Epithelial cell of esophagus (primary cell): ENCODE measurements at places on chromosomes 7 and 10.
A peak's percentile ranks its signal among the peaks of the same experiment; 100 is the strongest.

GRCh38 chr10:107451047-107451446 lies 286.5 kb upstream of the SORCS1 start:
- DNase-seq = no peak

GRCh38 chr7:120718361-120718760 lies 139.6 kb downstream of the TSPAN12 start:
- no peak for DNase-seq

DNA sequence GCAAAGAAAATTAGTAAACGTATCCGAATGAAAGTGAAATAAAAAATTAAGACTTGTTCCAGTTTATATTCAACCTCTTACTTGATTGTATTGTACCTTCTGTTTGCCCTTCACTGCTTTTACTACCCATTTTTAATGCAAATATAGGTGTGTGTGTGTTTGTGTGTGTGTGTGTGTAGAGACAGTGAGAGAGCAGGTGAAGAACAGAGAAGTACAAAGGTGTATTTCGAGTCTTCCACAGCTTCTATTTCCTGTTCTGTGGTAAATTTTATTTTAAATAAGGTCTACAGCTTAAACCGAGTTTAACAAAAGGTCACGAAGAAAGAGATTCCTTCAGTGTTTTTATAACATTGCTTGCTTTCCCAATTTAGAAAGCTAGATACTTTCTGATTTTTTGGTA lies 12.7 kb upstream of the SVIL start:
- DNase-seq = no peak

- DNase-seq = no peak
Observed at GRCh38 chr10:103550229-103550628, 56.7 kb downstream of the NEURL1 start.

DNA sequence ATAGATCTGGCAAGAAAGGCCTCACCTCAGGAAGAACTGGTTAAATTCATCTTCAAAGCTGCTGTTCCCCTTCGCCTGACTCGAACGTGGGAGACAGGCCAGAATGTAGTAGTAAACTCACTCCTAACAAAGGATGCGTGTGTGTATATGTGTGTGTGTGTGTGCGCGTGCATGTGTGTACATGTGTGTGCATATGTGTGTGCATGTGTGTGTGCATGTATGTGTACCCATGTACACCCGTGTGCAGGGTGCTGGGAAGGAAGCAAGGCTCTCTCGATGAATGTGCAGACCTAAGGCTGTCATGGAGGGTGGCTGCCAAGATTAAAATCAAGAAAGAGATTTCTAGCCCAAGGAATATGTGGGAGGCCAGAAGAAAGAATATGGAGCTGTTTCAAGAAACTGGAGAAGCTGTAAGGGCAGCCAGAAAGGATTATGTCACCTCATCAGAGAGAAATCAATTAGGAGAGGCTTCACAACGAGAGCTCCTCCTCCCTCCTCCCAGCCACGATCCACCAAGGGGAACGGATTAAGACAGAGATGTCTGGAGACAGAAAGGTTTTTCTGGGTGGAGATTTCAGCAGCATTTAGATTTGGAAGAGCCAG lies 34.0 kb upstream of the LBX1 start:
- no peak for DNase-seq

GRCh38 chr10:66162560-66163143 lies 763.2 kb upstream of the LRRTM3 start:
- peak; percentile 75 for DNase-seq

DNA sequence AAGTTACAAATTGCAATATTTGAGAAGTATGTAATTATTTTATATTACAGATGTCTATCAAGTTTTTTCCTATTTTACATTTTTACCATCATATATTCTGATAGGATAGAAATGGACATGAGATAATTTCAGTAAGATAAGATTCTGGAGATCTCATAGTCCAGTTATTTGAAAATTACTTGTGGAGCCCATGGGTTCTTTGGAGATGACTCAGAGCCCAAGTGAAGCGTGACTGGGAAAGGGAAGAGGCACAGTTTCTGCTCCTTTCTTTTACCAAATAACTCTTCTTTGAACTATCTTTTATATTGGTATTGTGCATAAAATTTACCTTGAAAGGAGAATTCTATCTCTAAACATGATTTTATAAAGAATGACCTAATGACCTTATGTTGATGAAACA lies 2.4 kb downstream of the CD36 start:
- peak; percentile 74 for DNase-seq

DNA sequence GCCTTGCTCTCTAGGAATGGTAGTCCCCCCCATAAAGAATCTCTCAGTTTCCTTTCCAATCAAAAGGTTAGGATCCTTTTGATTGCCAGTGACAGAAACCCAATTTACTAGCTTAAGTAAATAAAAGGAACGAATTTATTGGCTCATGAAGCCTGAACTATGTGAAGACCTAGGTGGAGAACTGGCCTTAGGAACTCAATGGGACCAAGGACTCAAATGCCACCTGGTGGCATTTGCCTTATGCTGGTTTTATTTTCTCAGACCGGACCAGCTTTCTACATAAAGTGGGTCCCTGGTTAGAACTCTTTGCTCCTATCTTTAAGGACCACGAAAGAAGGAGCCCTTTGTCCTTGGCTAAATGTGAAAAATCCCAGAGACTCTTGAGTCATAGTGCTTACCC lies 25.4 kb downstream of the CFTR start:
- DNase-seq = no peak
